ENCODE measurements at places on chromosomes 3 and 15.

DNA sequence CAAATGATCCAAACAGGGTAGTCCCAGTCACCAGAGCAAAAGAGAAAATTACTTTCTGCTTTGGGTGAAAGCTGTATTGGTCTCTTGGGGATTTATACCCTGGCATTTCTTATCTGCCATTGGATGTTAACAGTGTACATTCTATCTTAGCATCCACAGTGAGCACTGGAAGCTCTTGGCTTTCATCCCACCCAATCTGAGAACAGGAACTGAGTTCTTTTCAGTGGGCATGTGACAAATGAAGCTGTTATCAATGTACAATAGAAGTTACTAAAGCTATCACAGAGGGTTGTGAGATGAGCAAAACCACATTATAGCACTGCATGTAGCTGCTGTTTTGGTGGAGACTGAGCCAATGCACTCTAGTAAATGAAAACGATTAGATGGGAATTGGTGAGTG is 300.7 kb downstream of the TUSC7 start:
- no peak for DNase-seq

DNA sequence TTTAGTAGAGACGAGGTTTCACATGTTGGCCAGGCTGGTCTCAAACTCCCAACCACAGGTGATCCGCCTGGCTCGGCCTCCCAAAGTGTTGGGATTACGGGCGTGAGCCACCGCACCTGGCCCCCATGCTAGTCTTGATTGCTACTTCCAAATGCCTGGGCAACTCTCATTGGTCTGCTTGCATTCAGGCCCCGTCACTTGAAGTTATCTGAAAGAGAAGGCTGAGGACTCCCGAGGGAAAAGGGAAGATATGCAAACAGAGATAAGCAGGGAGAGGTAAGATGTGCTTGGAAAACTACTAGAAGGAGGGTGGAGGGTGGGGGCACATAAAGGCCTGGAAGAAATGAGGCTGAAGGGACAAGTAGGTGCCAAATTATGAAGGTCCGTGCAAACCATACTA is 4.4 kb upstream of the LPP start:
- no peak for DNase-seq

- DNase-seq = no peak
Measured at GRCh38 chr3:117756563-117756962, 1047.0 kb downstream of the TUSC7 start.

DNA sequence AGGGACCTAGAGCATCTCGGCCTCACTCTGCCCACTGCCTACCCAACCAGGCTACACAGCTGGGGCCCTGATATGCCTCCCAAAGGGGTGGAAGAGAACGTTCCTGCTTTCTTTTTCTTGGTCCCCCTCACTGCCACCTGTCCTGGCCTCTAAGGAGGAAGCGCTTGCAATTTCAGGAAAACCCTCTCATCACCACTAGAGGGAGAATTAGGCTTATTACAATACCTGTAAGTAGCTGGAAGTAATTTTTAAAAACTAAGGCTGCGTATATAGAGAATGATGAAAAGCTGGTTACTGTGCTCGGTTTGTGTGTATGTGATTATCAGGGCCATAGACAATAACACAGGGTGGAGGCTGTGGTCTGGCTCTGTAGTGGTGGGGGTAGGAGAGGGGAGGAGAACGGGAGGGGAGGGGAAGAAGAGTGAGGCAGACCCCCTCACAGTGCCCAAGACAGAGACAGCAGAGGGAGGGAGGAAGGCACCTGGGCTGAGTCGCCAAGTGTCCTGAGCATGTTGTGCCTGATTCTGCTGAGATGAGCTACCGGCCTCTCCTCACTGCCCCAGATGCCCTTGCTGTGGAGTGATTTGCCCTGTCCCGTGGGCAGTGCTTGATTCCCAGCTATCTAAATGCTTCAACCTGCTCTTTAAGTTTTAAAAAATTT is 3.3 kb downstream of the GABRG3 start:
- DNase-seq = no peak

DNA sequence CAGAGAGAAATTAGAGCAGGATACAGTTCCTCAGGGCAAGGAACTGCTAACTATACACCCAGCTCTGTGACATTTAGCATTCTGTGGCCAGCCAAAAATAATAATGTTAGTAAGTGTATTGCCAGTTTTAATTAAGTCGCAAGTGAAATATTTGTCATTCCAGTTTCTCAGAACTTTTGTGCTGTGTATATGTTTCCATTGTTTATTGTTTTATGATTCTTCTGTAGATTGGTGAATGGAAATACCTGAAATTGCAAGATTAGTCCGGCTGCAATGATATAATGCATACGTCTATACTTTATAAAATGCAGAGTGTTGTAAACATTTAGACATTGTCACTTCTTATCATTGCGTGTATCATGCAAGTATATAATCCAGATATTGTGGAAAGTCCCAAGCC is 351.3 kb upstream of the GRM7 start:
- no peak for DNase-seq

Measured in AG08396 (cell line).